Bone marrow (tissue), 2 donors: ENCODE measurements at places on chromosomes 2 and 18.
A peak's percentile ranks its signal among the peaks of the same experiment; 100 is the strongest.

DNA sequence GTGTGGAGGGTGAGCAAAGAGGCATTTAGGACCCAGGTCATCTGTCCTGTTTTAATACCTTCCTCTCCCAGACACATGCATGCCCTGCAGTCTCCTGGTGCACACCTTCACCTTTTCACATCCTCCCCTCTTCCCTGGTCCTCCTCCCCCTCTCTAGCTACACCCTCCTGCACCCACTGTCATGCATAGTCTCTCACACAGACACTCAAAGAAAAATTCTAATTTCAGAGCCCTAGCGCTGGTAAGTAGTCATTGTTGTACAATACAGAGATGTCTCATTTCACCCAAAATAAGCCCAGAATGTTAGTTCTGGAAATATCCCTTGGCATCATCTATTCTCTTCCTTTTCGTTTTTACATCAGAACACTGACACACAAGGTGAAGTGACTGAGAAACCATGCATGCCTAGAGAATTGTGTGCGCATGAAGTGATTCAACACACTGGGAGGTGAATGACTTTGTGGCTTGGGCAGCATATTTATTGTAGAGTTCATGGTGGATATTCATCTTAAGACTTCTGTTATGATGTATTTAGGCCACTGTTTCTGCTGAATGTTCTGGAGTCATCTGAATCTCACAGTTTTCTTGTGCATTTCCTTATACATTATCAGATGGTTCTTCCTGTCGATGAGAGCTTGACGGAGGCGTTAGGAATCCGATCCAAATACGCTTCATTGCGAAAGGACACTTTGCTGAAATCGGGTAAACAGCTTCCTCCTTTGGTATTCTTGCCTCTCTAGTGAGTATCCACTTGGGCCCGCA lies 69.9 kb downstream of the COA5 start:
- no peak for DNase-seq

DNA sequence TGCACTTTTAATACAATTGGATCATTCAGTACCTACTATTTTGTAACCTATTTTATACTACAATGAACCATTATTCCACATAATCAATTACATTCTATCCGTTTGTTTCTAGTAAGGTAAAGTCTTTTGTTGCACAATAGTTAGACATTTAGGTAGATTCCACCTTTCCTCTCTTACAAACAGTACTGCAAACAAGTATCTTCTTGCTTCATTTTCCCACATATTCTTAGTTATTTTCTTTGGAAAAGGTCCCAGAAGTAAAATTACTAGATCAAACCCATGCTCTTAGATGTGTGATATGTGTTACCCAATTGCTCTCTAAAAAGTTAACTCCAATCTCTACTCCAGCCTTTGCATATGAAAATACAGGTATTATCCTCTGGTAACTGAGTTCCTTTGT lies 49.6 kb downstream of the SPIRE1 start:
- DNase-seq: no peak

GRCh38 chr2:128086244-128086643 lies 4.8 kb upstream of the UGGT1 start:
- DNase-seq: no peak

DNA sequence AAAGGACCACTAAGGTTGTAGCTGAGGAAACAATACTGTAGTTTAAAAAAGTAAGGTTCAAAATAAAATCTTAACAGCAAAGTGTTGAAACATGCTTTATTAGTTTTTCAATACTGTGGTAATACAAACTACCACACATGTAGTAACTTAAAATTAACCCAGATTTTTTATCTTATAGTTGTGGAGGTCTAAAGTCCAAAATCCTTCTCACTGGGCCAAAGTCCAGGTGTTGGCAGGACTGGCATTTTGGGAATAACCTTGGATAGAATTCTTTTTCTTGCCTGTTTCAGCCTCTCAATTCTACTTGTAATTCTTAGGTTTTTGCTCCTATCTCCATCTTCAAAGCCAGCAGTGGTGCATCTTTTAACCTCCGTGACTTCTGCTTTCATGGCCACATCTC lies 942.0 kb downstream of the TSN start:
- no peak for DNase-seq

DNA sequence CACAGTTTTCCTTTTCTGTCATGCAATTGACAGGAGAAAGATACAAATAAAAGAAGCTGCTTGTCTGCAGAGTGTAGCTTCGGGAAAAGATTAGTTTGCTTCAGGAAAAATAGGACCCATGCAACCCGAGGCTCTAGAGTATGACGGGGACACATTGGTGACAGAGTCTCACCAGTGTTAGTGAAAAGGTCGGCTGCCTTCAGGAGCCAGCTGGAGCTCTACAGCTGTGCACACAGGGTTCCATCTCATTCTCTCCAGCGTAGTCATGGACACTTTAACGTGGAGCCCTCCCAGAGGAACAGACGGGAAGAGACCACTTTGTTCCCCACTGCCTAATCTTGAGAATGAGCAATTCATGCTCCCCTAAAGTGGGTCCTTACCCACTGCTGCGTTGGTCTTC lies 42.9 kb downstream of the FECH start:
- no peak for DNase-seq

DNA sequence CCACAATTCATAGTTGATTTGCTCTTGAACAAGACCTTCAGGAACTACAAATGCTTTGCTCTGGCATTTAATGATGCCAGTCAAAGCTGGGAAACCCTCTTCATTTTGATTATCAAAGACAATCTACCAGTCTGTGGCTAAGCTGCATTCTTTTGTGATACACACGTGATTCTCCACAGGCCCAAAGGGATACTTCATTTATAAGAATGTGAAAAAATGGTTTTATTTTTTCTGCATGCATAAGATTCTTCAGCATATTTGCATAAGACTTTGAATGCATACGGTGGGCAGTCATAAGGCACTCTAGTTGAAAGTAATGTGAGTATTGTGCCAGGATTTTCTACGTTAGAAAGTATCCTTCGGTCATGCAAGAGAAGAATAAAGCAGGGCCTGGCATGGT lies 33.0 kb upstream of the ARL5A start:
- DNase-seq: no peak

DNA sequence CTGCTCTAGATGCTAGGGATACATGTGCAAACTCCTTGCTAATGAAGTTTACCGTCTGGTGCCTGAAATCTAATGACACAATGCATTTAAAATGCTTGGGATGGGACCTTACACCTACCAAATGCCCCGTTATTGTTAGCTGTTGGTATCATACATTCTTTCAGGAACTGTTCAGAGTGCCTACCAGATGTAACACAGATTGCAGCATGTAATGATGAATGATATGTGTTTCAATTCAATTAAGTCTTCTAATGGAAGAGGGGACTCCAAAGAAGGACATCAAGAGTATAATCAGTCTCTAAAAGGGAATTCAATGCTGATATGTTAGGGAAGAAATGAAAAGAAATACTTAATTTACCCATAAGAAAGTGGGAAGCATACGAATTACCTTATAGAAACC lies 3.2 kb downstream of the LYPD6 start:
- DNase-seq: no peak

GRCh38 chr2:190979906-190980629 lies 33.9 kb downstream of the STAT1 start:
- peak; percentile 27 for DNase-seq

- DNase-seq: no peak
Observed at GRCh38 chr2:144454466-144455287, 65.2 kb downstream of the ZEB2 start.

DNA sequence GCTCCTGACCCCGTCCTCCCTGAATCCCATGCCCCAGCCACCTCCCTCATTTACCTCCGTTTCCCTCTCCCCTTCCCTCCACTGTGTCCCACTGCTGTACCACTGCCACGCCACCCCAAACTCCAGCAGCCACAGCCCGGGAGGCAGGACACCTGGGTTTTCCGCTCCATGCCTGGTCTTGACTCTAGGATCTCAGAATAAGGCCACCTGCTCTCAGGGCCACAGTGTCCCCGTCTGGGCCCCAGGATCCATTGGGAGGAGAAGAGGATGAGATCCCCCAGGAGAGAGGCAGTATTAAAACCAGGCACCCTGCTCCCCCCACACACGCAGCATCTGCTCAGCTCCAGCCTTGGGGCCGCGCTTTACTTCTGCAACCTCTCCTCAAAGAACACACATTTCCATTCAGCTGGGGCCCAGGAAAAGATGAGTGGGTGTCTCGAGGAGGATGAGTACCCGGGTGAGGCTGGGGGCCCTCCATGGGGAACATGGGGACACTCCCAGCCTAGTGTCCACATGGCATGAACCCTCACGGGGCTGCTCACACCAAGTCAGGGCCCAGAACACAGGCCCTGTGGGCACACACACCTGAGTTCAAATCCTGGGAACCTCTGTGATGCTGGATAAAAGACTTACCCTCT lies 32.8 kb upstream of the TNS1 start:
- no peak for DNase-seq

DNA sequence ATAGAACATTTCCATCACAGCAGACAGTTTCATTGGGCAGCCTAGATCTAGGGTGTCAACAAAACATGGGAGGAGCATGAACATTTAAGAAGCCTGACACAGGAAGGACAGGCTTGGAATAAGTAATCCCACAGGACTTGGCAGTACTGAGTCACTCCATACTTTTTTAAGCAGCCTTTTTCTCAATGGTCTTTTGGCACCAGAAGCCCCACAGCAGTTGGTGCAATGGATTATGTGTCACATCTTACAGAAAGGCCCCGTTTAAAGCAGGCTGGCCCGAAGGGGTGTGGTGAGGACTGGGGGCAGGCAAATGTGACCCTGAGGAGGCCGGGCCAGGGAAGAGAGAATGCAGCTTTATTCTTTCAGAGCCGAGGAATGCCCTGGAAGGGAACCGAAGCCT lies 26.6 kb downstream of the SPTBN1 start:
- no peak for DNase-seq

DNA sequence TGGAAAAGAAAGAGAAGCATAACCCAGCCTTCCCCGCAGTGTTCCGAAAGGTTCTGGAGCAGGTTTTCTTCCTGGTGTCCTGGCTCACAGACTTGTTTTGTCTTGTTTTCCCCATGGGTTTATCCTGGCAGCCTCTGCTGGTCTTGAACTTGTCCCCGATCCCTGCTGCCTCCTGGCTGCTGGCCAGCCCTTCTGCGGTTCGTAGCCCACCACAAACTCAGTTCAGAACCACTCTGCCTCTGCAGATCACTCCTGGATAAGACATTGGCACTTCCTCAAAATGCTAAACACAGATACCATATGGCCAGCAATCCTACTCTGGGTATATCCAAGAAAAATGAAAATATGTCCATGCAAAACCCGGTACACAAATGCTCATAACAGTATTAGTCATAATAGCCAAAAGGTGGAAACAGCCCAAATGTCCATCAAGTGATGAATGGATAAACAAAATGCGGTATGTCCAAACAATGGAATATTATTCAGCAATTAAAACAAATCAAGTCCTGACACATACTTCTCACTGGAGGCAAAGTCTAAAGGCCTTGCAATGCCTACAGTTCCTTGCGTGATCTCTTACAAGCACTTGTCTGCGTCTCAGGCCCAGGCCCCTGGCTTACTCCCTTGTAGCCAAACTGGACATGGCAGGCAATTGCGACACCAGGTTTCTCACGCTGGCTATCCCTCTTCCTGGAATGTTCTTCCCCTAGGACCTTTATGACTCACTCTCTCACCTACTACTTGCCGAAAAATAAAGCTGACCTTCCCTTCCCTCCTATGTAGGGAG lies 28.0 kb upstream of the ARHGEF4 start:
- DNase-seq: no peak

DNA sequence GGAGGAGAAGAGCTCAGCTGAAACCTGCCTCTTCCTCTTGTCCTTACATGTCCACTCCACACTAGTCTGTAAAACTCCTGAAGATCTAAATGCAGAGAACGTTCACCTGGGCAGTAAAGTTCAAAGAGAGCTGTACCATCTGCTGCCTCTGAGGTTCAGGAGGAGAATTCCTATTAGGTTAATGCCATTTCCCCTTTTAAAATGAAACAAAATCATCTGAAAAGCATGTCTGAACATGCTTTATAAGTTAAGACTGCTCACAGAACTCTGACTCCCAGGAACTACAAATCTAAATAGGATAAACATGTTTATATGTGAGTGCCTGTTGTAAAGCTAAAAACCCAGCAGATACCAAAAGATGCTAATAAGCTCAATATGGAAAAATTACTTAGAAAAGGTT lies 164.4 kb downstream of the AFF3 start:
- DNase-seq: no peak
